Mucosa of descending colon (tissue), 3 donors: ENCODE measurements at places on chromosomes 16 and 17.

GRCh38 chr16:81888520-81889394 lies 109.7 kb downstream of the PLCG2 start:
- no peak for DNase-seq

DNA sequence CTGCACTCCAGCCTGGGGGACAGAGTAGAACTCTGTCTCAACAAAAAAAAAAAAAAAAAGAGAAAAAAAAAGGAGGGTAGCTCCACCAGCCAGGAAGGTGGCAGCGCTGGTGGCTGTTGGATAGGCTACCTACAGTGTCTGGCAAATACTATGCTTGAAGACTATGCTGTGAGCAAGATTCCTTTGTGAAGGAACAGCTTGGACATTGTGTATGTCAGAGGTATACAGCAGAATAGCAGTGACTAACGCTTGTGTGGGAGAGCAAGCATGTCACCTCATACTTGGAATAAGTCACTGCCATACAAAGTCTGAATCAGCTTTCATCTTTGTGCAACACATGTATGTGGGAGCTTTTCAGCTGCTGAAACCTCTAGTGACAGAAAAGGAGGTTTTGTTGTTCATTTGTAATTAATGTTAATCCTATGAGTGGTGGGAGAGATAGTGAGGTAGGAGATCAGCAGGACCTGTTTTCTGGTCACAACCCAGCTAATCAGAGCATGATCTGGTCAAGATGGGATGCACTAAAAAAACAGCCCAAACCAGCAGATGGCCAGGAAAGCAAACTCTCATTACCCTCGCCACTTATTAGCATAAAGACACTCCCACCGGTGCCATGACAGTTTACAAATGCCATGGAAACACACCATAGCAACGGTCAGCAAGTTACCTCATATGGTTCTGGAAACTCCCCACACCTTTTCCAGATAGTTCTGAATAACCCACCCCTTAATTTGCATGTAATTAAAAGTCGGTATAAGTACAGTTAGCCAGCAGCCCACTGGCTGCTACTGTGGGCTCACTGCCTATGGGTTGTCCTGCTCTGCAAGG lies 6.8 kb upstream of the ITGAD start:
- DNase-seq = no peak

DNA sequence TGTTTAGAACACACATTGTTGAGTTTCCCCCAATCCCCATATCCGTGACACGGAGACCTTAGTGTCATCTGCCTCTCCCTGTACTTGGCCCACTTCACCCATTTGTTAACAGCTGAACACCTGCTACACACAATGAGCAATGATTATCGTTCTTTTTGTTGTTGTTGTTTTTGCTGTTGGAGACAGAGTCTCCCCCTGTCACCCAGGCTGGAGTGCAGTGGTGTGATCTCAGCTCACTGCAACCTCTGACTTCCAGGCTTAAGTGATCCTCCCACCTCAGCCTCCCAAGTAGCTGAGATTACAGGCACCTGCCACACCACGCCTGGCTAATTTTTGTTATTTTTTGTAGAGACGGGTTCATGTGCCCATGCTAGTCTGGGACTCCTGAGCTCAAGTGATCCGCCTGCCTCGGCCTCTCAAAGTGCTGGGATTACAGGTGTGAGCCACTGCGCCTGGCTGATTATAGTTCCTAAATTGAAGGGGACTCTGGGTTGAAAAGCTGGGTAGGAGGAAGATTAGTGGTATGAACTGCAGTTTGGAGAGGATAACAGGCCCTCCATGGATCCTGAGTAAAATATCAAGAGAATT lies 21.6 kb downstream of the NDE1 start:
- peak; percentile 10 for DNase-seq

DNA sequence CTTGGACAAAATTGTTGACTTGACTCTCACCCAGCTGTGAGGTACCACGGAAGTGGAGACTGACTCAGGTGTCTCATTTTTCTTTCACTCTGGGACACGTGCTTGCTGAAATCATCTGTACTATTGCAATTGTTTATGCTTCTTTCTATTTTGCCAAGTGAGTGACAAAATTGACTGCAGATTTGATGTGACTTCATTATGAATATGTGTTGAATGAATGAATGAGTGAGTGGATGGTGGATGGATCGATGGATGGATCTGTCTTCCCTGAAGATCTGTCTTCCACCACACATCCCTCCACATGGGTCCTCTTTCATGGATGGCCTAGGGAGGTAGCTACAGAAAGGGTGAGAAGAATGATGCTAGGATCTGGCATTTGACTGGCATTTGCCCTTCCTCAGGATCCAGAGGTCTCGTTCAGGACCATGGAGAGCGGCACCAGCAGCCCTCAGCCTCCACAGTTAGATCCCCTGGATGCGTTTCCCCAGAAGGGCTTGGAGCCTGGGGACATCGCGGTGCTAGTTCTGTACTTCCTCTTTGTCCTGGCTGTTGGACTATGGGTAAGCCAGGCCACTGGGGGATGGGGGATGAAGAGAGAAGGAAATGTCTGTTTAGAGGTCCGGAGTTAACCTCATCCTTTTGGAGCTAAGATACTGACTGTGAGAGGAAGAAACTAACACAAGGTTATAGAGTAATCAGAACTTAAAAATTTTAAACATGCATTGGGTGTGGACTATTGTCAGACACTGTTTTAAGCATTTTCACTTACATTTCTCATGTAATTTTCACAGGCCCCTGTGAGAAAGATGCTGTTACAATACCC lies 12.7 kb downstream of the SLC5A11 start:
- DNase-seq = no peak

DNA sequence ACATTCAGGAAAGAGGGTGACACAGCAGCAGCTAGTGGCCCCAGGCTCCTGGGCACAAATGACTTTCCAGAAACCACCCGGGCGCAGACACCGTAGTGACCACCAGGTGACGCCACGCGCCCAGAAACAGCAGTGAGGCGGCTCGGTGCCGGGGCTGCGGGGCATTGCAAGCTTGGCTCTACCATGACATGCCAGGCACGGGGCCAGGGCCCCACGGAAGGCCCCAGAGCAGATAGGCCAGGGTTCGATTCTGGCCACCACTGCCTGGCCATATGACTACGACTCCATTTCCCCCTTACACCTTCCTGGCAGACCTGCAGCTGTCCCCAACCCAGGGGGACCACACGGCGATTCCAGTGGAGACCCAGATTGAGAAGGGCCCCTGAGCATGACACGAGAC lies 6.7 kb downstream of the RHBDF1 start:
- DNase-seq = peak; percentile 82

DNA sequence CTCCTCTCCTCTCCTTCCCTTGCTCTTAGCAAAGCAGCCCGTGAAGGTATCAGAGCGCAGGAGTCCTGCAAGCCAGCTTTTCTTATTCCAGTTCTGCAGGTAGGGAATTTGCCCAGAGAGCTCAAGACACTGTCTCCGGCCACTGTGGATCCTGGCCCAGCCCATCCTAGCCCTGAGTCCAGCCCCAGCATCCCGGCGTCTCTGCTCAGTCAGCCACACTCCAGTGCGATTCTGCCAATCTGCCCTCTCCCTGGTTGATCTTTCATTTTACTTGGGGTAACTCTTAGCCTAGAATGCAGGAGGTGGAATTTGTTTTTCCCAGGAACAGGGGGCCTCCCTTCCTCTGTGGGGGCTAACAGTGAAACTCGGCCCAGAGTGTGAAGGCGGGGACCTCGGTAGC lies 176.9 kb upstream of the GSE1 start:
- no peak for DNase-seq

- no peak for DNase-seq
Measured at GRCh38 chr16:11219178-11219577, 36.8 kb downstream of the SOCS1 start.

DNA sequence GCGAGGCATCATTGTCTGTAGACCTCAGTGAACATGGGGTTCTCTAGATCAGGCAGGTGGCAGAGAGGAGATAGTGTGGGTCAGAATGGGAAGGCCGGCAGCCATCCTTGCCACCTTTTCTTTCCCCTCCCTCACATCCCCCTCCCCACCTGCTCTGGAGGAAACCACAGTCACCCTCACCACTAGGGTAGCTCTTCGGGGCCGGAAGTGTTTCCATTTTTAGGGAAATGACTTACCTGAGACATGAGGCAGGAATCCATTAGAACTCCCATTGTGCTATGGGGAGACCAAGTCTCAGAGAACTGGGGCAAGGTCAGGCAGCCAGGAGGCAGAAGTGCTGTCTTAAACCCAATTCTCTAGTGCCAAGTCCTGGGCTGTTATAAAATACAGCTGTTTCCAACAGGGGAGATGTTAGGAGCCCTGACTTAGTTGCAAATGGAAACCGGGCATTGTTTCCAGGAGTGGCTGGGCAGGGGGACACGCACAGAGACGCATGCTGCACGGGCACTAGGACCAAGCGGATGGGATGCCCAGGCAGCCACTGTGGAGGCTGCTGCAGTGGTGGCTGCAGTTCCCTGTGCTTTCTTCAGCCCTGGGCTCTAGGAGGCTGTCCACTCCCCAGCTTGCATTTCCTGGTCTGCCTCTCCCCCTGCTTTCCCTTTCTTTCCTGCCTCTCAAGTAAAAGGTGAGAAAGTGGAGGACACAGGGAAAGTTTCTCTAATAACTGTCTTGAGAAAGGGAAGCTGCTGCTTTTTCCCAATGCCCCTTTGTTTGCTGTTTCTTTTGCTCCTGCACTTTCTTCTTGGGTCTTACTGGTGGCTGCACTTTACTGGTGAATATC lies 2.8 kb downstream of the HAS3 start:
- DNase-seq = no peak

- no peak for DNase-seq
Measured at GRCh38 chr16:63613701-63614100, 1508.2 kb downstream of the CDH11 start.

DNA sequence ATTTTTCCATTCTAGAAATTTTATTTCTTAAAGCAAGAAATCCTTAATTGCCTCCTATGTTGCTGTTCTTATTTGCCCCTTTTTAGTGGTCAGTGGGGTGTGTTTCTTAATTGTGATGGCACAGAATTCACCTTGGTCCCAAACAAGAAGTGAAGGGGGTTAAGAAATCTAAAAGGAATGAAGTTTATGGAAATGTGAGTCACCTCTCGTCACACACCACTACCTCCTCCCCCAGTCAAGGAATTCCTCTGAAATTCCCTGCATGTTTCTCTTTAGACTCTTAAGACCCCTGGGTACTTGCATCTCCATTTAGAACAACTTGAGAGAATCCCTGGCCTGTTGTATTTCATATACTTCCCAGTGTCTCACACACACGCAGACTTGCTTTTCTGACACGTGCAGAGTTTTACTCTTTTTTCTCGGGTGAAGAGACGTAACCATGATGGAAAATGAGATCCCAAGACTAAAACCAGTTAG lies 247.4 kb downstream of the PRKCA start:
- DNase-seq = no peak

DNA sequence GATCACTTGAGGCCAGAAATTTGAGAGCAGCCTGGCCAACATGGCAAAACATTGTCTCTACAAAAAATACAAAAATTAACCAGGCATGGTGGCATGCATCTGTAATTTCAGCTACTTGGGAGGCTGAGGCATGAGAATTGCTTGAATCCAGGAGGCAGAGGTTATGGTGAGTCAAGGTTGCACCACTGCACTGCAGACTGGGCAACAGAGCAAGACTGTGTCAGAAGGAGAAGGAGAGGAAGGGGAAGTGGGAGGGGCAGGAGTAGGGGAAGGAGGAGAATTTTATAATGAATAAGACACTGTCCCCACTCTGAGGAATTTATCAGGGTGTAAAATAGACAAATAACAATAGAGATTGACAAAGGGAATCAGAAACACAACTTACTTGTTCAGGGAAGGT lies 440.6 kb upstream of the DYNLRB2 start:
- no peak for DNase-seq

DNA sequence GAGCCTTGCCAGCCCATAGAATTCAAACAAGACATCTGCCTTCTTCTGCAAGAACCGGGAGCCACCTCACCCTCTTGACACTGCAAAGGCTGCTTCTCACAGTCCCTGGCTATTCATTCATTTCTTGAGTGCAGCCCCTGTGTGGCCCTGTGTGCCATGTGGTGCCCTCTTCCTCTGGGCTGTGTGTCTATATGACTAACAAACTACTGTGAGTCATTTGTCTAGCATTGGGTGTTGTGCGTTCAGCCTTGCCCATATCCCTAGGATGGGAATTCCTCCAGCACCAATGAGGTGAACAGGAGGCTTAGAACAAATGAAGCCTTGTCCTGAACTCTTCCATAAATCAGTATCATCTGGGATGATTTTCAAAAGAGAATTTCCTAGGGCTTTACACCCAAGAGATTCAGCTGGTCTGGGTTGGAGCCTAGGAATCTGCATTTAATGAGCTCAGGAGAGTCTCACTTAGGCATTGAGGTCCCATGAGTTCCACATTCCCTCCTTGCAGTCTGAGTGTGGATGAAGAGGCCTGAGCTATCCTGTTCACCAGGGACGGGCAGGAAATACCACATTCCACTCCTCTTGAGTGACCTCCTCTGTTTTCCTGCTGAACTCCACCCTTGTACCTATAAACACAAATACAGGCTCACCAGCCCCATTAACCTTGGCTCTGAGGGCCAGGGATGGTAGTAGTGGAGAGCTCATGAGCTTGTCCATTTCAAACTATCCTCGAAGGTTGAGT lies 308.7 kb upstream of the N4BP1 start:
- no peak for DNase-seq

- DNase-seq = no peak
Measured at GRCh38 chr16:85310868-85311585, 198.8 kb upstream of the CIBAR2 start.

DNA sequence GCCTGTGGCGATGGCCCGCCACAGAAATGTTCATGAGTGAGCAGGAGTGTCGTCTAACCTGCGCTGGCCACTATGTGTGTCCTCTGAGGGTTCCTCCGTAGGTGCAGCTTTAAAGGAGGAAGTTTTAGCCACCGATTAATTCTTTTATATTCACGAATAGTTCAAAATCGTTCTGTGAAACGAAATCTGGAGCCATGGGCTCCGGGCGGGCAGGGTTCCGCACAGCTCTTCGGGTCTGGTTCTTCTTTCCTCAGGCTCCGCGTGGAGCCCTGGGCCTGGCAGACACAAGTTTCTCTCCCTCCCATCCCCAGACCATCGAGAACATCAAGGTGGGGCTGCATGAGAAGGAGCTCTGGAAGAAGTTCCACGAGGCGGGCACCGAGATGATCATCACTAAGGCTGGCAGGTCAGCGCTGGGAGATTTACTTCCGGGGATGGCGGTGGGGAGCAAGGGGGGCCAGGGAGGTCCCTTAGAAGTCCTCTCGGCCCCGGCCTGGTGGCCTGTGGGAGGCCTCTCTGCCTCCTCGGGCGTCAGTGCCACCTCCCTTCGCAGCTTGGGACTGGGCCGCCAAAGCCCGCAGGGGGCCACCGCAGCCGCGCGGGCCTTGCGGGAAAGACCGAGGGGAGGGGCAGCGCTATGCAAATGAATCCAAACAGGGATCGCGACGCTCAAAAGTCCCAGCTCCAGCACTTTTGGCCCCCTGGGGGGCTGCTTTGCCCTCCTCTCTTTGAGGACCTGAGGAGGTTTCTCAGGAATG lies 5.2 kb downstream of the TBX4 start:
- DNase-seq = no peak
